H9 (cell line): ENCODE measurements at places on chromosomes 16 and 17. TPM values are rescaled to one million over a fixed set of nuclear protein-coding genes. Genes with fewer than 3 reads are reported as not detected.

- H3K36me3 ChIP-seq, result peaks cover 28% of the 10 kb centered on the region
- DNase-seq, result peak; percentile 80
- H3K4me1 ChIP-seq, result peaks cover 2% of the 10 kb centered on the region; the same call in 1 of the 2 replicates
- H3K27ac ChIP-seq, result peak overlapping the region; percentile 13
These were observed 1.5 kb downstream of the TNFRSF12A start for GRCh38 chr16:3021449-3022207.

ALDOA gene
- 1,356 and 1,375 TPM in 2 replicates for total RNA-seq

- H3K27ac ChIP-seq, result no peak overlapping the region
- no peaks in the 10 kb centered on the region for H3K36me3 ChIP-seq
- DNase-seq, result peak; percentile 87
These were observed 23.2 kb upstream of the NTN1 start for GRCh38 chr17:8997994-8998628.

SNX20 gene
- not detected in 2 replicates for total RNA-seq

- no peaks in the 10 kb centered on the region for H3K4me1 ChIP-seq
- no peak overlapping the region for H3K27ac ChIP-seq
- DNase-seq, result no peak
- peaks cover 67% of the 10 kb centered on the region for H3K36me3 ChIP-seq
- no peaks in the 10 kb centered on the region for H3K27me3 ChIP-seq
These were observed 55.7 kb downstream of the MARF1 start for GRCh38 chr16:15587152-15587825.

DNA sequence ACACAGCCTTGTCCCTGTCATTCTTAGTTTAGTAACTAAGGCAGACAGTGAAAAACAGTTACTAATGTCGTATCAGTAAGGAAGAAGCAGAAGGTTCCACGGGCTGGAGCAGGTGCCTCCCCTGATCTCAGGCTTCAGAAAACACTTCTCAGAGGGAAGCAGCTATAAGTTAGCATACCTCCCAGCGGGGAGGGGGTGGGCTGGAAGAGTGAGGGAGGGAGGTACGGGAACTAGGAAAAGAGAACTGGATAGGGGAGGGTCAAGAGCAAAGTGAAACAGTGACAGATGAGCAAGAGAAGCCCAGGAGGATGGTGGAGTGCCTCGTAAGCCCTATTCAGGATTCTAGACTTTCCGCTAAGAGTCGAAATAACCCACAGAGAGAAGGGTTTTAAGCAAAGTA is 186.3 kb upstream of the XYLT1 start:
- H3K4me1 ChIP-seq, result peaks cover 6% of the 10 kb centered on the region; the same call in 1 of the 2 replicates
- H3K4me3 ChIP-seq, result no peak overlapping the region
- no peak overlapping the region for H3K27ac ChIP-seq
- H3K36me3 ChIP-seq, result no peaks in the 10 kb centered on the region
- DNase-seq, result peak; percentile 34

IL34 gene
- 4.2 and 4.4 TPM in 2 replicates for total RNA-seq

ACSM2A gene
- not detected in 2 replicates for total RNA-seq

RASD1 gene
- 5.7 and 6.8 TPM in 2 replicates for total RNA-seq

KRT16 gene
- not detected in 2 replicates for total RNA-seq

- peak; percentile 33 for DNase-seq
- no peak overlapping the region for H3K27ac ChIP-seq
- H3K4me3 ChIP-seq, result no peak overlapping the region
- H3K4me1 ChIP-seq, result no peaks in the 10 kb centered on the region; the same call in 1 of the 2 replicates
- no peaks in the 10 kb centered on the region for H3K36me3 ChIP-seq
These were observed 3.1 kb upstream of the WFIKKN1 start for GRCh38 chr16:627454-628239.
